Suppressor macrophage (primary cell): ENCODE measurements at places on chromosomes 4 and X.
A peak's percentile ranks its signal among the peaks of the same experiment; 100 is the strongest.

DNA sequence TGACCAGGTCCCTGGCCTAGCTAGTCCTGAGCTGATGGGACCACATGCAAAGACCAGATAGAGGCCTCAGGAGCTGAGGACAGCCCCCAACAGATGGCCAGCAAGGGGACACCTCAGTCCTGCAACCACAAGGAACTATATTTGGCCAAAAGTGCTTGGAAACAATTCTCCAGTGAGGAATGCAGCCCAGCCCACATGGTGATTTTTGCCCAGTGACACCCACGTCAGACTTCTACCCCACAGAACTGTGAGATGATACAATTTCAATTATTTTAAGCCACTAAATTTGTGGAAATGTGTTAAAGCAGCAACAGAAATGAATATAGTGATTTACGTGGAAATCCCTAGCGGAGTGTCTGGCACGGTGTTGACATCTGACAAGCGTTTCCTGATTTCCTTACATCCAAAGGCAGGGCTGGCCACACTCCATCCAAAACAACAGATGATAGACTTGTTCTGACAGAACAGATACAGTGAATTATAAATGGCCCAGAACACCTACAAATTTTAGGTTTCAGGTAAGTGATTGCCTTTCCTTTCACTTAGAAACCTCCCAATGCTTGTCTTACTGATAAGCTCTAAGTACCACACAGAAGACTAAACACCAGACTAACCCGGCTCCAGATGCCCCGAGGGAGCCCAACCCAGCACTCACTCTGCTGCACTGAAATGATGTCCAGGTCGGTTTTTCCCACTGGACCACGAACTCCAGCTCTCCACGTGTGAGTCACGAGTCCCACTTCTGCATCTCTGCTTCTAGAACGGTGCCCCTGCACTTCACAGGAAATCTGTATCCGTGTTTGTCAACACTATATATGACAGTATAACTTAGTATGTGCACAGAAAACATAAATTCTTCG is 5.8 kb downstream of the AFAP1 start:
- no peak for DNase-seq

DNA sequence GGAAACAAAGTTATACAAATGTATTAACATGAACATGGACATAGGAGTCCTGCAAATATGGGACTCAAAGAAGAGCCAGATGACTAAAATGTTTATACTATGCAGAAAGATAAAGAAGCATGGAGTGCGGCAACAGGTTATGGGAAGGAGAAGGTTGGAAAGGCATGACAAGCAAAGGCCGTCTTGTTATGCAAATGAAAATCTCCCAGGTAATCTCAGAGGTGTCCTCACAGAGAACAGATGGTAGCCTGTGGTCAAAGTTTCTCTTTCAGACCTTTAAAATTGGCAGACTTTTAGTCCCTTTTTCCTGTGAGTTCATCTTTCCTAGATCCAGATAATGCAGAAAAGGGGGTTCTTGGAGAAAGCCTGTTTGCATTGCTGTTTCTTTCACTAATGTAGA is 116.4 kb upstream of the BEND4 start:
- DNase-seq = no peak

GRCh38 chrX:50827996-50828395 is 14.0 kb upstream of the SHROOM4 start:
- DNase-seq = no peak

GRCh38 chr4:143486314-143486713 is 27.2 kb upstream of the SMARCA5 start:
- no peak for DNase-seq

DNA sequence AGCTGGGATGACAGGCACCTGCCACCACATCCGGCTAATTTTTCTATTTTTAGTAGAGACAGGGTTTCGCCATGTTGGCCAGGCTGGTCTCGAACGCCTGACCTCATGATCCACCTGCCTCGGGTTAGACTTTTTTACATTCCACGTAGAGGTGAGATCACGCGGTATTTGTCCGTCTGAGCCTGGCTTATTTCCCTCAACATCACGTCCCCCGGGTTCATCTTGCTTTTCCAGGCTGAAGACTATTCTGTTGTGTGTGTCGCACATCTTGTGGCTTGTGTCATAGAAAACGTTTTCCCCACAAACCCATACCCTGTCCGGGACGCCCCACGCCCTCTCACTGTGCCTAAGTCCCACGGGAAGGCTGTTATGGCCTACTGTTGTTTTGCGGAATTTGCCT is 185.3 kb downstream of the CRLF2 start:
- peak; percentile 25 for DNase-seq

DNA sequence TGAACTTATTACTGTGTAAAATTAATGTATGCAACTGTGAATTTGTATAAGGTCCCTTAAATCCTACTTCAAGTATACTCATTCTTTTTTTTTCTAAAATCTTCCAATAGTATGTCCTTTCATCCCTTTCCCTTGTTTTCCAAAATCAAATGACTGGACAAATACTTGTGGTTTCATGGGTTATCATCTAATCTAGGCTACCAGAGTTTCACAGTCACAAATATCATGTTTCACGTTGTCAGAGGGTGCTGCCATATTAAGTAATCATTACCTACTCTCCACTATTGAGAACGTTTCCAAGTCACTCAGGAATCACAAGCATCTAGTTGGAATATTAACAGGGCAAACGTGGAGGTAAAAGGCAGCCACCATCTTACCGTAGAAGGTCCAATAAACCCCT is 1235.0 kb upstream of the TENM3 start:
- no peak for DNase-seq

GRCh38 chr4:19381068-19381467 is 870.6 kb upstream of the SLIT2 start:
- no peak for DNase-seq
